Esophagus squamous epithelium (tissue), 5 donors: ENCODE measurements at places on chromosomes 5 and 9.

GRCh38 chr5:30765227-30765626 is 428.3 kb upstream of the CDH6 start:
- no peak for DNase-seq

DNA sequence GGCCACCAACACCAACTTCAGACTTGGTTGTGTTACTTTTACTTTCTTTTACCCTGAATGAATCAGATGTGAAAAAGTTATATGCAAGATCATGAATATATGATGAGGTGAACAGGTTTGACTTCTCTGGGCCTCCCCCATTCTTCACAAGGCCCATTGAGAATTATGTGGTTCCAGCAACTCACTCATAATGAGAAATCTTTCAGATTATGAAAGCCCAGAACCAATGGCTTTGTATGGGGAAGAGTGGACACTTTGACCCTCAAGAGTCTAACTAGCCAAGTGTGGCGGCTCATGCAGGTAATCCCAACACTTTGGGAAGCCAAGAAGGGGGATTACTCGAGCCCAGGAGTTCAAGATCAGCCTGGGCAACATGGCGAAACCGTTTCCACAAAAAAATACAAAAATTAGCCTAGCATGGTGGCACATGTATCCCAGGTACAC is 16.1 kb upstream of the LNPEP start:
- DNase-seq = no peak

DNA sequence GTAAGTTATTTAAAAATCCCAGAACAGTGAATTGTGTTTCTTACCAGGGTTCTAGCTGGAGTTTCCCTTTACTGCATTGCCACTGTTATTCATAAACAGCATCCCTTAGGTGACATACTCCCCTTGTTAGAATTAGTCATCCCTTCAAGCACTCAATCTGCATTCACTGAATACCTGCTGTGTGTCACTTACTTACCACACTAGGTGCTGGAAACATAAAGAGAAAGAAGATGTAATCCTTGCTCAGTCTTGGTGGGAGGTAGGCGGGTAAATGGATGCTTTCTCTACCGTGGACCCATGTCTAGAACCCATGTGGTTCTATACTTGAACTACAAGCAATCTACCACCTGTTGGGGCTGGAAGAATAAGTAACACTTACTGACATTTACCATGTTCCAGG is 371.6 kb downstream of the KDM4C start:
- DNase-seq = no peak

- no peak for DNase-seq
These were observed 144.0 kb downstream of the CAAP1 start for GRCh38 chr9:26748449-26749058.

GRCh38 chr5:52043543-52043942 is 660.3 kb downstream of the ISL1 start:
- DNase-seq = no peak

DNA sequence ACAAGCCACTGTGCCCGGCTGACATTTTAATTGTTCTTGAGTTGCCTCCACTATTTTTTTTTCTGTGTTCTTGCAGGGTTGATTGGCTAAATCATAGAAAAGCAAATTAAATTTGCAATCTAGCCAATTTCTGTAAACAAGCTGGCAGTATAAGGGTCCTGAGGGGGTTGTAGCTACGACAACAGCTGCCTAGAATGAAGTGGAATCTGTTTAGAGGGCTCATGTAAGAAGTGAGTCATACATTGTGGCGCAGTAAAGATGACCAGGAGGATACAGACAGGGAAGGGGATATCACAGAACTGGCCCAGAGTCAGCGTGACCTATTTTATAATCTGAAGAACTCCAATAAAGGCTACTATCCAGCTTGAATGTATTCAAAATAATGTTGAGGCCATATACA is 82.2 kb upstream of the TLE1 start:
- DNase-seq = no peak

DNA sequence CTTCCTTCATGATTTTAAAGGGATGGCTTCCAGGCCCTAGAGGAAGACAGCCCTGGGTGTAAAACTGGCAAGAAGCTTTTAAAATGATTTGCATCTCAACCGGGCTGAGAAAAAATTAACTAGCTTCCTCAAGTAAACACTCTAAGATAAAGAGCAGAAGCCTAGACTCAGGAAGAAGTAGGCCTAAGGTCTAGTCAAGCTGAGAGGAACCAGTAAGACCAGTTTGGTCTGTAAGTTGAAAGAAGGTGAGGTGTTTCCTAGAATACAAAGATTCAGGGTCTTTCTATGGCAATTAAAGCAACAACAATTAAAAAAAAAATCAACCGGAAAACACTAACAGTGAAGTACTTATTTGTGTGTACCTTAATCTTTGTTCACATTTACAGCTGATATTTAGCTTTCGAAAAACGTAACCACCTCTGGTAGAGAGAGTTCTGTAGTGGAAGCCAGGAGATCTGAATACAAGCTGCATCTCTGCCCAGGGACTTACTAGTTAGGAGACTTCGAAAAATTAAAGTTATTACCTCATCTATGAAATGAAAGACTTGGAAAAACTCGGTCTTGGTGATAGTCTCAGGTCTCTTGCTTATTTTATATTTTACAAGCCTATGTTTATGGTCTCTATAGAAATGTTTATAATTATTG is 75.7 kb downstream of the TUSC1 start:
- no peak for DNase-seq

GRCh38 chr9:92850898-92851297 is 26.9 kb downstream of the ZNF484 start:
- DNase-seq = no peak

GRCh38 chr9:15220658-15221318 is 86.2 kb downstream of the TTC39B start:
- DNase-seq = no peak

DNA sequence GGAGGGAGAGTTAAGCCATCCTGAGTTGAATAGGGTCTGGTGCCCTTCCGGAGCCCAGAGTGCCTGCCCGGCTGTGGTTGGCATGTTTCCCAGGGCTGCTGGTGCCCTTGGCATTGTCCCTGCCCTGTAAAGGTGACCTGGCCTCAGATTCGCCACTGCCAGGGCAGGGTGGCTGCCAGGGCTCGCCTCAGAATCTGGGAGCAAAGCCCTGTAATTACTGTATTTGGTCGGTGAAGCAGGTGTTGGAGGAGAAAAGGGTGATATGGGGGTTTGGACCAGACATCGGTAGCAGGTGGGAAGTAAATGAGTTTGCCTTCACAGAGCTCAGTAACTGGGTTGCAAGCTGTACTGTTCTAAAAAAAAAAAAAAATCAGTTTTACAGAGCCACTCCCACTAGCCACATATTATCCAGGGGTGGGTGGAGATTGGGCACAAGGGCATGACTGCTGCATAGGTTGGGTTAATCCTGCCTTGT is 47.6 kb downstream of the RGS3 start:
- DNase-seq = no peak

DNA sequence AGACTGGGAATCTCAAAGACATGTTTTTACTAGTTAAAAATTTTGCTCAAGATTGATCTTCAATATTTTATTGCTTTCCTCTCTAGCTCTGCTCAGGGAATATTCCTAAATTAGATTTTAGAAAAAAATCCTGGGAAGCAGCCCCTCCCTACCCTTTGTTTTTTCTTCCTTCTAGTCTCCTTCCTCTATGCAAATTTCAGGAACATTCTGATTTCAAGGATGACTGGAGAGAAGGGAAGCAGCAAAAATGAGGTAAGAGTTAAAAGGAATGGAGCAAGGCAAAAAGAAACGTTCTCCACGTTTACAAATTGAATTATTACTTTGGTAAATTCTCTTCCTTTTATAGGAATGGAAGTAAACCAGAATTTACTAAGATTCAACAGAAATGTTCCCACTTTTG is 493.4 kb upstream of the TUSC1 start:
- DNase-seq = no peak

DNA sequence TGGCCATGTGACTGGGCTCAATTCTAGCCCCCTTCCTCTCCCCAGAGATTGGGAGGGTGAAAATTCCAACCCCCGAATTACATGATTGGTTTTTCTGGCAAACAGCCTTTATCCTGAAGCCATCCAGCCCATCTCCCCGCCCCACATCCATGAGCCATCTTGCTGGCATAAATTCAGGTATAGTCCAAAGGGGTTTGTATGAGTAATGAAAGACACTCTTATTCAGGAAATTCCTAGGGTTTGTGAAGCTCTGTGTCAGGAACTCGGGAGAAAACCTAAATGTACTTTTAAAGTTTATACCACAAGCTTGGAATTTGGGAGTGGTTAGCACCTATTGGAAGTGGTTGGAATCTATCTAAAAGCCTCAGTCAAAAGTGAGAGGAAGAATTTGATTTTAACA is 80.6 kb upstream of the SIMC1 start:
- DNase-seq = no peak

GRCh38 chr9:70119786-70120185 is 76.1 kb downstream of the MAMDC2 start:
- no peak for DNase-seq

GRCh38 chr9:83794051-83794450 is 23.5 kb downstream of the GKAP1 start:
- no peak for DNase-seq

- DNase-seq = no peak
These were observed 125.6 kb upstream of the DMRT1 start for GRCh38 chr9:715743-716400.

DNA sequence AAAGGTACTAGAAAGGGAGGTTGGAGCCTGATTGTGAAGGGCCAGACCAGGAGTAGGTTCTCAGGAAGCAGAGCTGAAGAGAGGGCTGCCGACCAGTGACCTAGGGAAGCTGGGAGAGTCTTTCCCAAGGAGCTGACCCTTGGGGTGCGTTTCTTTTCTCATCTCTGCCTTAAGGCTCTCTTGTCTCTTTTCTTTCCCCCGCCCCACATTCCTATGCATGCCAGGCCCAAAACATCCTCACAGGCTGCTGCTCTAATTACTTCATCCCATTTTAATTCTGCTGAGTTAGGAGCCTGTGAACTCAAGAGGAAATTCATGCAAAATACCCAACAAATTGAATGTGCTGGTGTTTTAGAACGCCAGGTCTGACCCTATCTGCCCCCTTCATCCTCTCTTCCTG is 46.9 kb upstream of the HSPA9 start:
- no peak for DNase-seq

DNA sequence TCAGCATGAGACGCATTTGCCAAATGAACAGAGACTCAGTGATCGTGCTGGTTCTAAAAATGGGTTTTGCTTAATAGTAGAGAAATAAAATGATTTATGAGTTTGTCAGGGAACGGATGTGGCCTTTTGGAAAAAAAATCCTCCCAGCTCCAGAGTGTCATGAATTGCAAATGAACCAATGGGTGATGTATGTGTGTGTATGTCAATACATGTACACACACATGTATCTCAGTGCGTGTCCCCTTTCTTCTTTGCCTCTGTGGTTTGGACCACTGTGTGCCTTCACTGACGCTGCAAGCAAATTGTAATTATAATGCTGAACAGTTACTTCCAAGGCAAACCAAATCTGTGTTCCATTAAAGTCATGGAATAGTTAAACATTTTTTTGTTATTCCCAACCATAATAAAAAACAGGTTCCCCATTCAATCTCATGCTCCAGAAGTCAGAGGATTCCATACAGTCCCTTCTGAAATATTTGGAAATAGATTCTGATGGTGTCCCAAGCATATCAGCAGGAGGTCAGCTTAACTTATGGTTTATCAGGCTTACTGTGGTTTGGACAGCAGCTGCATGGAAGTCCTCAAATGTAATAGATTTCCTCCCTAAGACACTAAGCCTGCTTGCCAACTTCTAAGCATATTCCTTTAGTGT is 630.5 kb downstream of the ACTL7B start:
- no peak for DNase-seq
